ENCODE measurements at places on chromosomes 1 and 21. TPM values are rescaled to one million over a fixed set of nuclear protein-coding genes. Genes with fewer than 3 reads are reported as not detected.

Gene IL10RB
- 34.5 TPM for total RNA-seq

Gene AGO3
- total RNA-seq: 12.9 TPM

Gene CRP
- not detected for total RNA-seq

Gene NPL
- total RNA-seq: 3.5 TPM

Gene RNU1-1
- under 0.01 TPM for total RNA-seq

Gene PRAMEF11
- total RNA-seq: not detected

Gene C8B
- total RNA-seq: not detected

Measured in fibroblast of villous mesenchyme (primary cell).